ENCODE measurements at places on chromosomes 3 and 15.

- DNase-seq, result no peak
These were observed 65.8 kb downstream of the MB21D2 start for GRCh38 chr3:192851821-192852372.

DNA sequence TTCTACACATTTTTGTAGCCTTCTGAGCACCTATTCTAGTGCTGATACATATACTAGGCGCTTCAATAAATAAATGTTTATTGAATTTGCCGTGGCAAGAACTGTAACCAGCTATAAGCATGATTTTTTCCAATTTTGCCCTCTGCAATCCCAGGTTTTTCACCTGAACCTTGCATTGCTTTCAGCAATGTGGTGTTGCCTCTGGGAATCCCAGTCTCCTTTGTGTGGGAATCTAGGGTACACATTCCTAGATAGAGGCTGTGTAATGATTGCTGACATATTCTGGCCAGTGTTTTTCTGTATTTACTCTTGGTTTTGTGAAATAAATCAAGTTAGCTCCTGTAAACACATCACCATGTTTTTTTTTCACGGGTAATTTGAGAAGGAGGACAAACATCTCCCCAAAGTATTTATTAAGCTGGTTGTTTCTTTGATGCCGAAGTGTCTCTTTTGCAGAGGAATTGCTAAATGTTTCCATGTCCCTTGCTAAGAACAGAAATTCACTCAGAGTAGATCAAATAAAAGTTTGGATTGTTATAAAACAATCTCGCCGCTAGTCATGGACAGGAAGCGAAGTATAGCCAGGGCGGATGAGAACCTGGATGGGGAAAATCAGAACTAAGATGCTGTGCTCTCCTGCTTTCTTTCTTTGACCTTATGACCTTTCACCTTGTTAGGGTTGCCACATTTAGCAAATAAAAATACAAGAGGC lies 1.2 kb downstream of the CFAP91 start:
- no peak for DNase-seq

DNA sequence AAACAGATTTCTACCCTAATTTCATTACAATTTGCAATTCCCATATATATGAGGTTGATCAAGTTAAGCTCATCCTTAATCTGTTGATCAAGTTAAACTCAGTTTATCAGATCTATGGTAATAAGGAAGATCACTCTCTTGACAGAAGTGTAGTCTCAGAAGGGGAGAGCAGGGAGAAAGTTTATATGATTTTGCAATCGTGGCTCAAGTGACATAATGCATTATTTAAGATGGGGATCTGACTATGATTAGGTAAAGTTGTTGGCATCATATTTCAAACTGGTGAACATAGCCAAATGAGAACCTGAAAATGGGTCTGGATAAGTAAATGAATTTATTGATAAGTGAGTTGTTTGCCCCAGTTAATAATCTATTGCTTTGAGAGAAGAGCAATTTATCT lies 995.3 kb downstream of the OTOL1 start:
- DNase-seq, result no peak

DNA sequence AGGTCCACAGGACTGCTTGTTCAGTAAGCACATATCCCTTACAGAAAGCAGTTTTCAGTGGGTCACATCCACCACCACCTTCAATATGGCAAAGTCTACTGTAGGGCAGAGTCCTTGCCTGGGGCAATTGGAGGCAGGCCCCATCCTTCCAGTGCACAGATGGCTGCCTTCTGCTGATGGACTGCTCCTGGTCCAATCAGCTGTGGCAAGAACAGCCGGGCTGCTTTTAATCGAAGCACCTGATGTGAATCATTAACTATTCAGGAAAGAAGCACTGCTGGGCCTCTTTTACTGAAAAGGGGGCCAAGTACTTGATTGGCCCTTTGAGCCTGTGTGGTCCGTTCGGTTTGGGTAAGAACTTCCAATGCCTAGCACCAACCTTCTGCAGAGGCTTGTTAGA lies 24.4 kb downstream of the LARS2 start:
- no peak for DNase-seq

DNA sequence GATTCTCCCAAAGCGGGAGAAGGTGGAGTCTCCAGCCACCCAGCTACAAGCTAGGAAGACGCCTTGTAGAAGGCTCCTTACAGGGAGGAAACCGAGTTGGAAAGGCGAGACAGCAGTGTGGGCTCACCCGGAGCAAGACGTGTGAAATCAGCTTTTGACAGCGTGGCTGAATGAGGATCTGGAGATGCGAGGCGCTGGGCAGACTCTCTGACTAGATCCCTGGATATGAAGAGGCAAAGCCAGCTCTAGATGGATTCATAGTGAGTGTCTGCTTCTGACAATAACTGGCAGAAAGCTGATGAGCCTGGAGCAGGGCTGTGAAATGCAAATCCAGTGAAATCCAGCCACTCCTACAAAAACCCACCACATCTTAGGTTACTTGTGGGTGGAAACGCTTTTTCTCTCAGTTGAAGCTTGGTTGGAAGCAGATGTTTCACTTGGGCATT lies 41.0 kb downstream of the GOLGA6A start:
- no peak for DNase-seq

GRCh38 chr15:85356276-85356675 lies 24.1 kb upstream of the AKAP13 start:
- no peak for DNase-seq

DNA sequence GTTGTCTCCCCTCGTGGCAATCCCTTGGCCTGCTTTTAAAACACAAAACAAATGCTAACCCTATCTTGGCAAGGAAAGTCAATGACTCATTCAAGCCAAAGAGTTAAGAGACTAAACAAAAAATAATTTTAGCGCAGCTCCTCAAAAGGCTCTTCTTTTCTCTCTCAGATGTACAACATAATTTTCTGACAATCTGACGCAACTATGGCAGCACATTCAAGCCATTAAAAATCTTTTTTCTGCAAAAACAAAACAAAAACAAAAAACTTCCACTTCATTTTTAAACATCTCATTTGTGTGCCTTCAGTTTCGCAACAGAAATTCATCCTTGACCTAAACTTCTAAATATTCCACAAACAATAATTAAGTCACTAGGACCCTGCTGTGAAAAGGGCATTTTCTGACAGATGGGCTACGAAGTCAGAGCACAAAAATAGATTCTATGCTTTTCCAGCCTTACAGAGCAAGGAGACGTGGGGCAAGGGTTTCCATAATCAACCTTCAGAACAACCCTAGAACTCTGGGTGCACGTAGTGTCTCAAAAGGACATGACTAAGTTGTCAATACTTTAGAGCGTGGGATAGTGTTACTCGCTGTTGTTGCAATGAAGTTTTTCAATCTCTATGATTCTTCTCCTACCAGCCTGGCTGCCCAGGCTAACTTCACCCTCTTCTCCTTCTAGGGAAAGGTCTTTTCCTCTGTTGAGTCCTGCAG lies 84.3 kb downstream of the MB21D2 start:
- DNase-seq, result no peak

GRCh38 chr3:23496165-23496564 lies 293.0 kb downstream of the UBE2E2 start:
- DNase-seq, result no peak

All from NCI-H2107 (cell line).